ENCODE measurements at places on chromosomes 13 and 19.
A peak's percentile ranks its signal among the peaks of the same experiment; 100 is the strongest.

- DNase-seq = no peak
Measured at GRCh38 chr19:13069415-13070359, 33.0 kb downstream of the LYL1 start.

DNA sequence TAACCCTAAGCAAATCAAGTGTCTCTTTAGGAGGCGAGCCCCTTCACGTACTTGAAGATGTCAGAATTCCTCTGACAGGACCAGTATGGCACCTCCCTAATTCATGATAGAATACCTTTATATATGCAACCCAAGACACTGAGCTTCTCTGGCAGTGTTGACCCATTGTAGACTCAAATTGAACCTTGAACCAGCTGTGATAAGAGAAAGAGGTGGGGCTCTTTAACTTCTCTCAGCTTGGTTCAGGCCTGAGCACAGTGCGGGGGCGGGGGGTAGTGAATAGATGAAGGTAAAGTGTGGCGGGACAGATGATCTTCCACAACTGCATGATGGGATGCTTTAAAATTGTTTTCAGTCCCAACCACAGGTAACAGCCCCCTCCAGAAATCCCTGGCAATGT, 12.1 kb downstream of the MBNL2 start:
- no peak for DNase-seq

- no peak for DNase-seq
Measured at GRCh38 chr13:75357576-75358289, 124.2 kb downstream of the TBC1D4 start.

DNA sequence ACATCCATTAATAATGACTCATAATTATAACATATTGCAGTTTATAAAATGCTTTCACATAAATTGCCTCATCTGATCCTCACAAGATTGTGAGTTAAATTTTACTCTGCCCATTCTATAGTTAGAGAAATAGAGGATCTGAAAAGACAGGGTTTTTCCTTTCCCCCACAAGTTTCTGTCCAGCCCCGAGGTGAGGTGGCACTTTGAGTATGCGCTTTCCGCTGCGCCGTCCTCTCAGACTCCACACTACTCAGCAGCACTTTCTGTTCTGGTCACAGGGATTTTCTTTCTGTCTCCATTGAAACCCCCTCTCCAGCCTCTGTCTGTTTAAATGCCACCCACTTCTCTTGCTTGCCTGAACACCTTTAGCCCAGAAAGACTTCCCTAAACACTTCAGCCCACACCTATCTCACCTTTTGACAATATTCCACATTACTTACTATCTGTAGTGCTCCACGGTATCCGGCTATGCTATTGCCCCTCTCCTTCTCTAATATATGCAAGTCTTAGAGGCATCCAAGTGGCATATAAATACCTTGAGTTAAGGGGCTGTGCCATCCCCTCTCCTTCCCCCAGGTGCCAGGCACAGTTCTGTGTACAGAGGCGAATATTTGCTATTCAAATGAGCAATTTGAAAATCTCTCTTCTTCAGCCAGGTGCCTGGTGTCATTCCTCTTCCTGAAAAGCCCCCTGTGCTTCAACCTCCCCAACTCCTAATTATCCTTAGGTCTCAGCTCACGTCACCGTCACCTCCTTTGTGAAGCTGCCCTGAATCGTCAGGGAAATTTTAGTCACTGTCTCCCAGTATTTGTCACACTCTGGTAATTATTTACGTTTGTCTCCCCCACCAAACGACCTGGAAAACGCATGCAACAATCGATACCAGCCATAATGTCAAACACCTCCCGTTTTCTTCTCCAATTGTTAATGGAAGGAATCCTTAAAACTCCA, 268.7 kb downstream of the NHLRC3 start:
- no peak for DNase-seq

GRCh38 chr19:7528192-7528519, 5.7 kb downstream of the MCOLN1 start:
- no peak for DNase-seq

DNA sequence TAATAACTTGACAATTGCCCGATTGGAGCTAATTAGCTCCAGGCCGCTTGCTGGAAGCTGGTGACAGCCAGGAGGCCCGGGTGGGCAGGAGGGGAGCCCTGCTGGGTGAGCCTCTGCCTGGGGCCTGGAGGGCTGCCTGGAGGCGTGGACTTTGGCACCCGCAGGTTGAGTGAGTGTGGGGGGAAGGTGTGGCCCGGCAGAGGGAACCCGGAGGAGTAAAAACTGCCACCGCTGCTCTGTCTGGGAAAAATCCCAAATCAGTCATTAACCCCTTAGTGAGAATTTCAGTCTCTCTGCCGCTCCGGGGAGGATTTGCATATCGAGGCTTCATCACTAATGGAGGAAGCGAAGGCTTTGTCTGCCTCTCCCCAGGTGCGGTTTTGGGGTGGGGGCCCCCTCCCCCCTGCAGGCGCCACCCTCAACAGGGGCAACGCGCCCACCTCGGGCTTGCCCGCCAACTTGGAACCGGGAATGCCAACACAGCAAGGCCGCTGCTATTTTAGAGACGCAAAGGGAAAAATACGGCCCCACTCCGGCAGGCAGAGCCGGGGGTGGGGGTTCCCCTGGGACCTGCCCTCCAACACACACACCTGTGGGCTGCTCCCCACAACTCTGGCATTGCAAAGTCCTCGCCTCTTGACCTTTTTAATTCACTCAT, 6.2 kb downstream of the EFNA2 start:
- DNase-seq = no peak

GRCh38 chr13:29684441-29684840, 89.0 kb upstream of the SLC7A1 start:
- no peak for DNase-seq

- no peak for DNase-seq
Measured at GRCh38 chr13:111938741-111939665, 127.9 kb upstream of the SOX1 start.

- no peak for DNase-seq
Measured at GRCh38 chr19:47190167-47190727, 40.8 kb downstream of the BBC3 start.

- no peak for DNase-seq
Measured at GRCh38 chr13:34044041-34044440, 226.1 kb downstream of the RFC3 start.

DNA sequence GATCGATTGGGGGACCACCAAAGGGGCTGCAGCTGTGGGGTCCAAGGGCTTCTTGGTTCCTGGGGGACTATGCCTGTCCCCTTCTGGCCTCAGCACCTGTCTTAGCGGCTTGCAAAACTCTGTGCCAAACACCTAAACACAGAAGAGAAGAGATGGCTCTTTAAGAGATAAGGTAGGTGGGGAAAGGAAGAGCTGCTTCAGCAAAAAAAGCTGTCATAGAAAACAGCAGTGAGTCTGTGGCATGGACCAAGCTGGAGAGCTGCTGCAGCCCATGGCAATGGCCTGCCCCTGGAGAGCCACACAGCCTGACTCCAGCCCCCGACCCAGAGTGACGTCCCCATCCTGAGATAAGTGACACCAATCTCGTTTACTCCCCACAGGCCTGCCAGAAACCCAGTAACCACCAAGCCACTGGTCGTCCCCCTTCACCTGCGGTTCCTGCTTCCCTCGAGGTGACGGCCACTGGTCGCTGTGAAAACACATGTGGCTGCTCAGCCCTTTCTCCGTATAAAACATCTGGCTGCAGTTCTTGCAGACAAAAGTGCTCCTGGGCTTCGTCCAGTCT, 25.0 kb upstream of the NAPA start:
- no peak for DNase-seq

- DNase-seq = no peak
Measured at GRCh38 chr13:81639984-81640582, 1299.2 kb upstream of the SPRY2 start.

DNA sequence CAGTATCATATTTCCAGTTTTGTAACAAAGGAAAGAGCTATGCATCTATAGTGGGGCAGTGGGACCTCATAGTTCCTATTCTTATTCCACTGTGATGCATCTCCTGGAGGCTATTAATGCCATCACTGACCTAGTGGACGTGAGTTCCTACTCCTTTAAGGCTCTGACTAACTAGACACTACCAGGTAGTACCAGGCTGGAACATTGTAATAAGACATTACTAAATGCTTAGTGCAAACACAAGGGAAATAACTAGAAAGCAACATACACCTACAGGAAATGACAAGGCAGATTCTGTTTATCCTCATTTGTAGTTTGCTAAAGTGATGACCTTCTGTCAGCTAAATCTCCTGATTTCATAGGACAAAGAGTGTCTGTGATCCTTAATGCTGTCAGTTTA, 192.5 kb downstream of the POSTN start:
- DNase-seq = no peak

DNA sequence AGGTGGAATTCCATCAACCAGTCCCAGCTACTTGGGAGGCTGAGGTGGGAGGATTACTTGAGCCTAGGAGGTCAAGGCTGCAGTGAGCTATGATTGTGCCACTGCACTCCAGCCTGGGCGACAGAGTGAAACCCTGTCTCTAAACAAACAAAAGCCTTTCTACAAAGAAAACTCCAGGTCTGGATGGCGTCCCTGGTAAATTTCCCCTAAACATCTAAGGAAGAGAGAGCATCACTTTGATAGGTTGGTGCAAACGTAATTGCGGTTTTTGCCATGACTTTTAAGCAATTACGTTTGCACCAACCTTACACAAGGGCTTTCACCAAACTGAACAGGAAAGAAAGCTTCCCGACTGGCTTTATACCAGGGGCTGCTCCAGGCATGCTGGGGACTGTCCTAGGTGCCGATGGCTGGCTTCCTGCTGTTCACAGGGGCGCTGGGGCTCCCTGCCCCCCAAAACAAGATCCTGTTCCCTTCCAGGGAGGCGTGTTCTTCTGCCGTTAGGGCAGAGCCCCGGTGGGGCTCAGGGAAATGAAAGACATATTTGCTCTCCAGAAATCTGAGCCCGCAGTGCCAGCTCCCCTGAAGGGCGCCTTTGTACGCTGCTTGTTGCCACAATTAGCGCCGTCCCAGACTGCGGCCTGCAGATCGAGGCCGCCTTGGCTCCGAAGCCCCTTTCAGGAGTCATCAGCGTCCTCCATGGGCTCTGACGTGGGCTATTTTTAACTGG, 38.7 kb upstream of the KLF2 start:
- DNase-seq = no peak

- DNase-seq = no peak
Measured at GRCh38 chr19:5309438-5310204, 31.0 kb downstream of the PTPRS start.

- DNase-seq = peak; percentile 19
Measured at GRCh38 chr19:1468274-1468820, 10.7 kb downstream of the C19orf25 start.

- no peak for DNase-seq
Measured at GRCh38 chr19:39568604-39569003, 28.6 kb upstream of the EID2 start.

DNA sequence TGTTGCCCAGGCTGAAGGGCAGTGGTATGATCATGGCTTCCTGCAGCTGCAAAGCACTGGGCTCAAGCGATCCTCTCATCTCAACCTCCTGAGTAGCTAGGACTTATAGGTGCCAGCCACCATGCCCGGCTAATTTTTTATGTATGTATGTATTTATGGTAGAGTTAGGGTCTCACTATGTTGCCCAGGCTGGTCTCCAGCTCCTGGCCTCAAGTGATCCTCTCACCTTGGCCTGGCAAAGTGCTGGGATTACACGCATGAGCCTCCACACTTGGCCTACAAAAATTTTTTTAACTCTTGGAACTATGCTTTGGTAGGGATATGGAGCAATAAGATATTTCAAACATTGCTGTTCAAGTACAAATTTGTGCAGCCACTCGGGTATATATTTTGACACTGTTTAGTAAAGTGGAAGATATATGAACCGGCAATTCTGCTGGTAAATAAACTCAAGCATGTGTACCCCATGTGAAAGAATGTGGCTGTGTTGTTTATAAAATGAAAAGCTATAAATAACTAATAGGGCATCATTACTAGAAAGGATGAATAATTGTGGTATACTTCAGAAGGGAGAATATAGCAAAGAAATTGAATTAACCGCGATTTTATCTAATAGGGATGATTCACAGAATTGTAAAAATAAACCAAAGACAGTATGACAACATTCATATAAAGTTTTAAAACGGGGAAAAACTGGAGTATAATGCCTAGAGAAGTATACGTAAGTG, 1.1 kb downstream of the ZNF566 start:
- DNase-seq = no peak

GRCh38 chr13:61857198-61857597, 441.5 kb upstream of the PCDH20 start:
- DNase-seq = no peak

- DNase-seq = no peak
Measured at GRCh38 chr13:52411629-52412028, 5.7 kb upstream of the THSD1 start.

GRCh38 chr19:2723747-2724146, 2.6 kb upstream of the DIRAS1 start:
- no peak for DNase-seq

- no peak for DNase-seq
Measured at GRCh38 chr13:27005976-27006518, 165.6 kb downstream of the USP12 start.

GRCh38 chr19:41934849-41935374, 6.7 kb upstream of the ERFL start:
- DNase-seq = no peak

- DNase-seq = no peak
Measured at GRCh38 chr13:64371045-64371444, 2859.1 kb downstream of the PCDH9 start.

GRCh38 chr19:17830567-17831418, 9.5 kb upstream of the INSL3 start:
- DNase-seq = no peak

DNA sequence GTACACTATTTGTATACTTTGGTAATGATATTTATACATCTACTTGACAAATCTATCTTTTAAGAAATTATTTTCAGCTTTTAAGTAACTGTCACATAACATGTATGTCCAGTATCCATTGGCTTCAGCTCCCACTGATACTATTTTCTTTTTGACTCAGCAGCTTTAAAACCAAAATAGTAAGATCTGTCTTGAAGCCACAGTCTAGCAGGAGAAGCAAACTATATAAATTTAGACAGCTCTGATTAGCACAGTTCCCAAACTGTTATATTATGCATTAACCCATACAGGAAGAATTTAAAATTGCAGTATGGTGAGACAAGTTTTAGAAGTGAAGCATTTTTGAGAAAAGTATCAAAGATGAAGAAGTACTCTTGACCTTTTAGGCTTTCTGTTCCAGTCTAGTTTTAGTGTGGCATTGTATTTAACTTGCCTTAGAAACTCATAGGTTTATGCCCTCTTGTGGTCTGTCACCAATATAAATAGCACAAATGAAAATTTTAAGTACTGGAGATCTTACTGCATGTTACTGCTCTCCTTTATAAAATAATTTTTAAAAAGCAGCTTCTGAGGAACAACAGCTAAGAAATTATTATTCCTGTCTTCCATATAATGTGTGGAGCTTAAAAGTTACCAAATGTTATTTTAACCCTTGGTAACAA, 24.7 kb downstream of the URI1 start:
- peak; percentile 29 for DNase-seq

- DNase-seq = no peak
Measured at GRCh38 chr19:33197591-33198000, 3.5 kb downstream of the LRP3 start.

DNA sequence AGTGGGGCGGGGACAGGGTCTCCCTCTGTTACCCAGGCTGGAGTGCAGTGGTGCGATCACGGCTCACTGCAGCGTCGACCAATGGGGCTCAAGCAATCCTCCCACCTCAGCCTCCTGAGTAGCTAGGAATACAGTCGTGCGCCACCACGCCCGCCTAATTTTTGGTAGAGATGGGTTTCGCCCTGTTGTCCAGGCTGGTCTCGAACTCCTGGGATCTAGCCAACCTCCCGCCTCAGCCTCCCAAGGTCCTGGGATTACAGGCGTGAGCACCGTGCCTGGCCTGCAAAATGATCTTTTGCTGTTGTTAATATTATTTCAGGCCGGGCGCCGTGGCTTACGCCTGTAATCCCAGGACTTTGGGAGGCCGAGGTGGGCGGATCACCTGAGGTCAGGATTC, 621 bp upstream of the TGDS start:
- no peak for DNase-seq

- DNase-seq = no peak
Measured at GRCh38 chr19:10747674-10748073, 29.8 kb downstream of the DNM2 start.
